ENCODE measurements at places on chromosomes 5 and 9.
A peak's percentile ranks its signal among the peaks of the same experiment; 100 is the strongest.

DNA sequence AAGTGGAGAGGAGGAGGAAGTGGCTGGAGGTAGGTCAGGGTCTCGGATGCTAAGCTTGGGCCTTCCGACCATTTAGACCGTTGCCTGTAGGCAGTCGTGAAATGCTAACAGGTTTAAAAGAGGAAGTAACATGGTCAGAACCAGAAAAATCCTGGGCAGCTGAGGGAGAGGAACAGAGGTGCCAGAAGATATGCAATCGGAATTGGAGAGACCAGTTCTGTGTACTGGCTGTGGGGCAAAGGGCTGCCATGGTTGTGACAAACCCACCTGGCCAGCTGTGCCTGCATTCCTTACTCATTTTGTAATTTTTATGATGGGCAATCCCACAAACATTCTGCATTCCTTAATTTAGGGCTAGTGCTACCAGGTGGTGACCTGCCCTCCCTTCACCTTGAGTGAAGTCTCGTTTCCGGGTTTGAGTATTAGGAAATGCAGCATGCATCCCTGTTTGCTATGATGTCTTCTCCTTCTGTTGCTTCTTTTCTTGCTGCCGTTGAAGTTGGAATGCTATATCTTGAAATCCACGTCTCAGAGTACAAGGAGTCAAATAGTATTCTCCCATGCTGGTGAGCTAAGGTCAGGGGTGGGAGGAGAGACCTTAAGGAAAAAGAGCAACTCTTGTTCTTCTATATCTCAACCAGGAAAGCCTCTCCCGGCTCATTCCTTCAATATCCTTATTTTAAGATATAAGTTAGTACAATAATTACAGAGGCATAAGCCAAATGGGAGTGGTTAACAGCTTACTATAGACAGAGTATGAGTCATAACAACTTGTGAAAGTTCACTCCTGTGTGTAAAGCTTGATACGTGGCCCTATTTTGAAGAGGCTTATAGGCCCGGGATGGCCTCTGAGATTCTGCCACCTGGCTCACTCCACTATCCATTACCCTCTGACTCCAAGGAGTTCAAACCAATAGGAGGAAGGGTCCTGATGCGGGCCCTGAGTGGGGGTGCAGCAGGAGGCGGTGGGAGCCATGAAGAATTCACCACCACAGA, 37.0 kb downstream of the B4GALT1 start:
- no peak for DNase-seq

- no peak for DNase-seq
Observed at GRCh38 chr9:73210886-73211666, 59.4 kb downstream of the ANXA1 start.

DNA sequence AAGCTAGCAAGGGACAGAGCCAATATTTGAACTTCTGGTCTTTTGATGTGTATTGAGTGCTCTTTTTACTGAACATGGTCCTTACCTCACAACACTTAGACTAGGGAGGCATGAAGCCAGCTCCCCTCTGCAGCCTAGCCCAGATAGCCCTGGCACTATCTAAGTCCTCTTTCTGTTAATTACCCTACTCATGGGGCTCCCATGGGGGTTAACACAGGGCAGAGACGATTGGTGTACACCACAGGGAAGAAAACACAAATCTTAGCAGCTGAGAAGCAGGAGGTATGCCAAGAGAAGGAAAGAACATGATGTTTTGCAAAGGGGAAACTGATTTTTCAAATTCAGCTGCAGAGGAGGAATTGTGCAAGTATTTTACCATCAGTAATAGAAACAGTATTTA, 383.8 kb downstream of the TMEM232 start:
- no peak for DNase-seq

DNA sequence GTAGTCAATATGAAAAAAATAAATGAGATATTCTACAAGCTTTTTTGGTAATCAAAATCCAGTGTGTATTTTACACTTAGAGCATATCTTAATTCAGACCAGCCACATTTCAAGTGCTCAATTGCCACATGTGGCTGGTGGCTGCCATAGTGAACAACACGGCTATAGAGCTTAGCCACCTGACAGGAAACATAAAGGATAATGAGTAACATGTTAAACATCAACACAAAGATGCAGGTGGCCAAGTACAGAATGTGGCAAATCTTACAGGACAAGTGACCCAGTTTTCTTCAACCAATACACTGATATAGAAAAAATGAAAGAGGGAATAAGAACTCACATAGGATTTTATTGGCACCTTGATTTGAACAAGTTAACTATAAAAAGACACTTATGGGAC, 61.4 kb downstream of the KIF24 start:
- no peak for DNase-seq

DNA sequence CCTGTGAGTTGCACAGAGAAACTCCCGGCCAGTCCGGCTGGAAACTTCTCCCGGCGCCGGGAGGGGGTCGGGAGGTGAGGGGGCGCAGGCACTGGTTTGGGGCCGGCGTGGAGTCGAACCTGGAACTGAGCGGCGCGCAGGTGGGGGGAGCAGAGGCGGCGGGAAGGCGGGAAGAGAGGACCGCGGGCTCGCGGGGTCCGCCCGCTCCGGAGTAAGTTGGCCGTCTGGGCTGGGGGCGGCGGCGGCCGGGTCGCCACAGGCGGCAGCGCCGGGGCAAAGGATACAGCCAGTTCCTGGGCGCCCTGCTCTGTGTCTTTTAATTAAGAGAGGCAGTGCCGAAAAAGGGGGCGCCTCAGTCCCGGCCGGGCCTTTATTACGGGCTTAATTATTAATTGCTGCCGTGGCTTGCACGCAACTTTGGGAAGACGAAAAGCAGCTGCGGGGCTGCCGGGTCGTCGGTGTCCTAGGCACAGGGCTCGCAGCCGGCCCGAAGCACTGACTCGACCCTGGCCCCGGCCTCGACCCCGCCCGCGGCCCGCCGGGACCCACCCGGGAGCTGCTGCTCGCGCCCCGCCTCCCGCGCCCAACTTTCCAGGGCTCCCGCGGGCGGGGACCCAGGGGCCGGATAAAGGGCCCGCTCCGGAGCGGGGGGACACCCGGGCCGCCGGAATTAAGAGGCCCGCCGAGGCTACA, 1.1 kb downstream of the NTNG2 start:
- no peak for DNase-seq

DNA sequence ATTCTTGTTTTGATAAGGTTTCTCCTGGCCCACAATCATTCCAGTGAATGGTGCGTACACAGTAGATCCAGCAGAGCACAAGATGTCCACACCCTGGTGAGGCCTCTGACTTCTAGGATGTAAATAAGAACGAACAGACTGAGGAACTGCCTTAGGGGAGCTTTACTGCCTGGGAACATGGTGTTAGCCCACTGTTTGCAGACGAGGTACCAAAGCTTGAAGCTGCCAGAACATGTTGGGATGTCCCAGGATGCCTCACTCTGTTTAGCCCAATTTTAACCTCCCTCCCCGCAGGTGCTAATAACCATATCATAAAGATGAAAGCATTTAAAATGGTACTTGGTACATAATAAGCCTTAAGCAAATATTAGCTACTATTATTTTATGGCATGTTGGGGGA, 3.5 kb downstream of the LECT2 start:
- no peak for DNase-seq

DNA sequence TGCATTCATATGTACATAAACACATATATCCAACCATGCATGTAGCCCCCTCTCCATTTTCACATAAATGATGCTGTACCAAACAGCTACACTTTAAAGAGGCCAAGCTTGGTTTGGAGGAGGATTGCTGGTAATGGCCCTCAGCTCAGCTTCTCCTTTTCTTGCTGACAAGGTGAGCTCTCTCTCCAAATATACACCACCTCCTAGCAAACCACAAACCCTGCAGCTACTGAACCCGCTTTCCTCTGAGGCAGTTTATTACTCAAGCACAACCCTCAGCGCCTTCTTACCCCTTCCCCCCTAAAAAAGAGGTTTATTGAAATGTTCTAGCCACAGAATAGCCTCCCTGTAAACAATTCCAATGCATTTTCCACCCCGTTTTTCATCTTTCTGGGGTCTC, 54.0 kb downstream of the ALG2 start:
- DNase-seq: no peak

GRCh38 chr5:10482791-10483530, 41.3 kb downstream of the ROPN1L start:
- DNase-seq: no peak

DNA sequence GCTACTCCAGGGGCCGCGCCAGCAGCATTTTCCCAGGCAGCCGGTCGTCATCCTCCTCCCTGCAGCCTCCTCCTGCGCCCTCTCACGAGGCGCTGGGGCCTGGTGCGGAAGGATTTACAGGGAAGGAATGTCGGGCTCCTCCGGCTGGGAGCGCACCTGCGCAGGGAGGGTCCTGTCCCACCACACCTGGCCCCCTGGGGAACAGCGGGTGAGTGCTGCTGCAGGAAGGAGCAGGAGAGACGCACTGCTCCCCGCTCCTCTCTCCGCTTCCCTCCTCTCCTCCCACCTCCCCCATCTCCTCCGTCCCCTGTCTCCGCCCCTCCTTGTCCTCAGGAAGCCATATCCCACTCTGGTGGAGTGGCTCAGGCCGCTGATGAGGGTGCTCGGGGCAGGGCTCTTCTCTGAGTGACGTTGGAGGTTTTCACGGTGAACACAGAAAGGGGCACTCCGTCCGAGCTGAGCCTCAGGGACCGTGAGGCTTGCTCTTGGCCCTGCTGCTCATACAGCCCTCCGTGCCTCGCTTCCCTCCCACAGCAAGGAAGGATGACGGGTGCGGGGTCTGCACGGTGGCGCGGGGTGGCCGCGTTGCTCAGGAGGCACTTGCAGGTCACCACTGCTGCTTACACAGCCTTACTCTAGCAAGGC, 31.3 kb downstream of the IRX4 start:
- DNase-seq: no peak

GRCh38 chr5:172533399-172534228, 79.3 kb upstream of the SH3PXD2B start:
- no peak for DNase-seq

GRCh38 chr5:125215593-125215992, 469.2 kb upstream of the ZNF608 start:
- DNase-seq: no peak

DNA sequence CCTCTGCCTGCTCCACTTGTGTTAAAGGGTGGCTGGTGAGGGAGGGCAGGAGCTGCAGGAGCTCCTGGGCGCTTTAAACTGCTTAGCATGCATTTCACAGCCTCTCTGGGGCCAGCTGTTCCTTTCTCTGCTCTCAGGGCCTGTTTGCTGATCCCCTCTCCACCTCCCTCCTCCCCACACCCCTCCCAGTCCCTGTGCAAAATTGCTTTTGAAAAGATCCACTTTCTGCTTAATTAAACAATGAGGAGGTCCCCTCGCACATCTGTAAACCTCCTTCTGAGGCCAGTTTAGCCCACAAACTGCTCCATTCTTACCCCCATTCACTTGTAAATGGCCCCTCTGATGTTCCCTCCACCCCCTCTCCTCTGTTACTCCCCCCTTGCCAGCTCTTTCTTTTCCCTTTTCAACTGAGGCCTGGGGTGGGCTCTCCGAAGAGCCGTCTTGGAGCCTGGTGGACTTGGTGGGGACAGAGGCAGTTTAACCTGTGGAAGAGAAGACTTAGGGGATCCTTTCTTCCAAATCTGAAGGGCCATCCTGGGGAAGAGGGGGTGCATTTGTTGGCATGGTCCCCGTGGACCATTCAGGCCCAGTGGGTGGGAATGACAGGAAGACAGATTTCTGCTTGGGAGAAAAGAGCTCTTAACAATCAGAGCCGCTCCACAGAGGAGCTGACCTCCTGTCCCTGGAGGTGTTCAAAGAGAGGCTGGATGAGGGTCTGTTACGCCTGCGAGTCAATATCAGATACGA, 12.0 kb downstream of the URM1 start:
- DNase-seq: no peak

DNA sequence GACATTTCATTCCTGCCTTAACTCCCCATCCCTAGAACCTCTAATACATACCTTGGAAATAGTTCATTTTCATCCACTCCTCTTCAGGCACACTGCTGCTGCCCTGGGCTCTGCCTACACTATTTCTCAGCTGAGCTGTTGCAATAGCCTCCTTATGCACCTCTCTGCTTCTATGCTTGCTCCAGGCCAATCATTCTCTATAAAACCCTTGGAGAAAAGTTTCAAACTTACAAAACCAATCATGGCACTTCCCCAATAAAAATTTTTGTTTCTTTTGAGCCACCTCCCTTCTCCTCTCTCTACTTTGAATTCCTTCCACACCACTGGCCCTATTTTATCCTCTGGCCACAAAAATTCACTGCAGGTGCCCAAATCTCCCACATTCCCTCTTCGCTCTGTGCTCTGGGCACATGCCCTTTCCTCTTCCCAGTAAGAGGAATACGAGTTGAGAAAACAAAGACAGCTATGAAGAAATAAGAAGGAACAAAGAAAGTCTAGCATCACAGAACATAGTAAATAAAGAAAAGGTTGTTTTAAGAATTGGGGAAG, 301.4 kb downstream of the ELAVL2 start:
- DNase-seq: no peak

DNA sequence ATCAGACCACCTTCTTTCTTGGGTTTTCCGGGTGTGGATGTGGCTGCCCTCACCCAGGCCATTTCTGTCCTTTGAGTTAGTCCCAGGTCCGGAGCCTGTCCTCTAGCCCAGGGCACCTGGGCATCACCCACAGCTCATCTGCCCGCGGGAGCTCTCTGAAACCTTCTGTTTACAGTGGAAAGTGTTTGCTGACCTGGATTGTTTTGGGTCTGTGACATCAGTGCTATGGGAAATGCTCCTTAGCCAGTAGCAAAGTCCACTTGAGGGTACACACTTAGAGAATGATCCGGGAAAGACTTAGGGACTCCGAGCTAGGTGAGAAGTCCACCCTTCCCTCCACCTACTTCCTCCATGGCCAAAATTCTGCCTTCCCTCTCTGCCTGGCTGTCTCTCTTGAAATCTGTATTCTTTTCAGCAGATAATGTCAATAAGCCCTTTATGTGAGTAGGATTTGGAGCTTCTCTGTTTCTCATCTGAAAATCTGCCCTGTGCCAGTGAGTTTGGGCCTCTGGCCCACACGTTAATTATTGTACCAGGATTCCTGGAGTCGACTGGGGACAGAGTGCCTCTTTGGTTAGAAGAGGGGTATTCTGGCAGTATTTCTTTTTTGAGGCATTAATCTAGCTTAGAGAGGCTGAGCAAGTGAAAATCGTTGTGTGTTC, 19.9 kb downstream of the ABLIM3 start:
- no peak for DNase-seq

GRCh38 chr9:129602598-129603415, 18.1 kb downstream of the C9orf50 start:
- DNase-seq: no peak

- DNase-seq: no peak
Observed at GRCh38 chr5:159965031-159965837, 43.7 kb upstream of the TTC1 start.

GRCh38 chr5:119274767-119275130, 81.1 kb upstream of the TNFAIP8 start:
- no peak for DNase-seq

DNA sequence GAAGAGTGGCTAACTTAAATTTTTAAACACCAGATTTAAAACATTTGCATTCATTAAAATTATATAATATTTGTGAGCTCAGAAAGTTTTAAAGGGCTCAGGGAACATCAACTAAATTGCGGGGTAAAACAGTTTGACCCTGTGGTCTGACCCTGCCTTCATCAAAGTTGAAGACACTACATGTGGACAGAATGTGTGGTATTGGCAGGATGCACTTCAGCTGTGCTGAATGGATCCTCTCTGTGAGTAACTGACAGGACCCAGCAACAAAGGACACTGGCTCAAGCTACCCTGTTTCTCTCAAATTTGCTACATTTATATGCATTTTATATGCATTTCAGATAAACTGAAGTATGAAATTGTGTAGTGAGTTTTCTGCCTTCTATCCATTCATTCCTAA, 288.5 kb downstream of the ZNF608 start:
- no peak for DNase-seq

- DNase-seq: no peak
Observed at GRCh38 chr5:163915481-163915961, 410.1 kb downstream of the MAT2B start.

GRCh38 chr5:50700706-50701105, 34.3 kb downstream of the PARP8 start:
- no peak for DNase-seq

- DNase-seq: peak; percentile 42
Observed at GRCh38 chr9:128103589-128103962, 24.0 kb downstream of the PTGES2 start.

Measured in activated CD4-positive, alpha-beta T cell treated with anti-CD3 and anti-CD28 coated beads, Interleukin-2, amount 50 U/mL, for 1 hour (primary cell).